ENCODE measurements at places on chromosomes 11 and 22.
A peak's percentile ranks its signal among the peaks of the same experiment; 100 is the strongest.

GRCh38 chr11:92740276-92740675, 229.2 kb upstream of the MTNR1B start:
- DNase-seq, result no peak

DNA sequence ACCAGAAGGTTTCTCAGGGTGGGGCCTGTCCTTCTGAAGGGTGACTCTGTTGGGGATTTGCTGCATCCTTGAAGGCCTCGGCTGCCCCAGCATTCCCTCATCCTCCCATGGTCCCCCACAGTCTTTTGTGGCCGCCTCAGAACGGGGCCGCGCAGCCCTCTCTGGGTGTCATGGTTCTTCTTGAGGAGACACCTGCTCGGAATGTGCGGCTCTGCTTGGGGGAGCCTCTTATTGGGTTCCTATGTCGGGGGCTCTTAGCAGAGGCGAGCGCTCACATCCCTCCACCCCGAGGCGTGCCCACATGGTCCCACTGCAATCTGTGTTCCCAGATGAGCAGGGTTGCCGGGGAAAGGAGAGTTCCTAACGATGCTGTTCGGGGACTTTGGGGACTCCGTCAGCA, 1008.4 kb downstream of the BRD1 start:
- no peak for DNase-seq

- no peak for DNase-seq
These were observed 741.1 kb upstream of the LUZP2 start for GRCh38 chr11:23755769-23756168.

GRCh38 chr11:29161191-29161590, 855.6 kb downstream of the KCNA4 start:
- peak; percentile 48 for DNase-seq

DNA sequence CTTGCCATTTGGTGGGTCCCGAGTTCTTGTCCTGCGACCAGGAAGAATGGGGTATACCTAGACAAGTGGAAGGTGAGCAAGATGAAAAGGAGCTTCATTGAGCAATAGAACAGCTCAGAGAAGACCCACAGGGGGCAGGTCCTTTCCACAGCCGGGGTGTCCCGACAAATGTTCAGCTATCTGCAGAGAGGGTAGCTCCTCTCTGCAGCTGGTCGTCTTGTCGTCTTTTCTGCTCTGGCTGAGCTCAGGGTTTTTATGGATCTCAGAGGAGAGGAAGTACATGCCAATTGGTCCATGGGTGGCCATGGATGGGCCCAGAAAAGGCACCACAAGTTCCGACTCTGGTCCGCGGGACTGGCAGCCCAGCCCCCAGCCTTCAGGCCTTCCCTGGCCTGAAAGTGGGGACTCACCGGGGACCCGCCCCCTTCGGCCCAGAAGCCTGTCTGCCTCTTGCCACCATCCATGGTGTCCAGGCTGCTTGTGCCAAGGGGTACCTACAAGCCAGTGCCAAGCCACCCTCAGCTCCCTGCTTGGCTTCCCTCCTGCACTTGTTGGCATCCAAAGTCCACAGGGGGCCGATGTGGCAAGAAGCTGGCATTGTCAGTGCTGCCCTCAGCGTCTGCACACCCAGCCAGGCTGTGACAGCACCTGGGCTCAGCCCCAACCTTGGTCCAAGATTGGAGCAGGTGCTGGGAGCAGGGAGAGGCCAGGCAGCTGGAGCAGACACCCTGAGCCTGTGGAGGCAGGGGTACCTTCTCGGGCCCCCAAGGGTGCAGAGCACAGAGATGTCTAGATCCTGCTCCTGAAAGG, 438.9 kb downstream of the TBC1D22A start:
- no peak for DNase-seq

DNA sequence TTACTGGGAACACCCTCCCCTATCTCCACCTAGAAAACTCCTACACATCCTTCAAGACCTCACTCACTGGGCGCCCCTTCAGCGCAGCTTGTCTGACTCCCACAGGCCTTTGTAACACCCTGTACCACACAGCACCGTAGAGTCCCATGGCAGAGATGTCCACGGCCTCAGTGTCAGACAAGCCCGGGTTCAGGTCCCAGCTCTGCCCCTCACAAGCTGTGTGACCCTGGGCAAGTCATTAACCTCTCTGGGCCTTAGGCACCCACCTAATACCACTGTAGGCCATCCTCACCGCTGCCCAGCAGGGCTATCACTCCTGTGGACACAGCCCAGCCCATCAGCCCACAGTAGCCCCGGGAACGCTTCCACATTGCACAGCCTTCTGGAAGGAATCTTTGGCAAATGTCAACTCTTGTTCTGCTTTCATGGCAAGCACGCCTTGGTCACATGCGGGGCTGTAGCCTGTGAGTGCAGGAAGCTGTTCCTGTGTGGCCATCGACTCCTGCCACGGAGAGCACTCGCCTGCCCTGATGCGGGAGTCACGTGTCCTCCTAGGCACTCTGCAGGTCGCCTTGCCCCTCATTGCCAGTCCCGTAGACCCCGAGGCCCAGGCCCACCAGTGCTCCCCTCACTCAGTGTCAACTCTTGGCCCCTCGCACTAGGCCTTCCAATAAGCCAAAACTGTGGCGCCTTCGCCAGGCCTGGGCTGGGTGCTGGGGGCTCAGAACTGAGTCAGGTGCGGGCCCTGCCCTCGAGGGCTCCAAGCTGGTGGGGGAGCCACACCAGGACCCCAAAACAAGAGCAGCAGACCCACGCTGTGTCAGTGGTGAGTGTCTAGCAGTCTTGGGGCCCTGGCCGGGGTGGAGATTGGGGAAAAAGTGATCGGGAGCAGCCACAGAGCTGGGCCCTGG, 32.9 kb upstream of the RFPL3 start:
- no peak for DNase-seq

DNA sequence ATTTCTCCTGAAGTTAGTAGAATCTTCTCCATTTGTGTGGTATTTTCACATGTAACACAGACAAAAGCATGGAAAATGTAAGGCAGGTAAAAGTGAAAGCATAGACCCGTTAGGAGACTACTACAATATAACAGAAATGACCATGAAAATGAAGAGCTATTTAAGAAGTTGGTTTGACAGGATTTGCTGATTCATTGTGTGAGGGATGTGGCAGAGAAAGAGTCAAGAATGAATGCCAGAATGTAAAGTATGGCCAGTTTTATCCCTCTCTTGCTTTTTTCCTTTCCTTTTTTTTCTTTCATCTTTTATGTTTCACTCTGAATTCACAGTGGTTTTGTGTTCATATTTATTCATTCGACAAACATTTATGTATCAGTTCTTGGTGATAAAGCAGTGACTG, 115.9 kb downstream of the ARFGAP2 start:
- DNase-seq, result peak; percentile 23

GRCh38 chr11:62896049-62896448, 15.4 kb downstream of the SLC3A2 start:
- DNase-seq, result no peak

DNA sequence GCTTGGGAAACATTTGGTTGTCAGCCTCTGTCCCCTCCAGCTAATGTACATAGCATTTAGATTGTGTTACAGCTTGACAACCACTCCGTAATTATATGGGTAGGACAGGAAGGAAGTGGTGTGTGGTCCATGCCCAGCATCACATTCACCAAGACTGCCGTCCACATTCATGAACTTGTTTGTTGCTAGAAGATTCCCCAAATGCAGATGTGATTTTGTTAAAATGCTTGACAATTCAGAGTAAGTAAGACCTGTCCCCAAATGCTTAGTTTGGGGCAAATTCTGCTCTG, 1482.7 kb downstream of the TBC1D22A start:
- no peak for DNase-seq

- no peak for DNase-seq
These were observed 301.0 kb downstream of the MIAT start for GRCh38 chr22:26958378-26958777.

- DNase-seq, result peak; percentile 77
These were observed 22.8 kb downstream of the OSBP2 start for GRCh38 chr22:30717331-30717921.

DNA sequence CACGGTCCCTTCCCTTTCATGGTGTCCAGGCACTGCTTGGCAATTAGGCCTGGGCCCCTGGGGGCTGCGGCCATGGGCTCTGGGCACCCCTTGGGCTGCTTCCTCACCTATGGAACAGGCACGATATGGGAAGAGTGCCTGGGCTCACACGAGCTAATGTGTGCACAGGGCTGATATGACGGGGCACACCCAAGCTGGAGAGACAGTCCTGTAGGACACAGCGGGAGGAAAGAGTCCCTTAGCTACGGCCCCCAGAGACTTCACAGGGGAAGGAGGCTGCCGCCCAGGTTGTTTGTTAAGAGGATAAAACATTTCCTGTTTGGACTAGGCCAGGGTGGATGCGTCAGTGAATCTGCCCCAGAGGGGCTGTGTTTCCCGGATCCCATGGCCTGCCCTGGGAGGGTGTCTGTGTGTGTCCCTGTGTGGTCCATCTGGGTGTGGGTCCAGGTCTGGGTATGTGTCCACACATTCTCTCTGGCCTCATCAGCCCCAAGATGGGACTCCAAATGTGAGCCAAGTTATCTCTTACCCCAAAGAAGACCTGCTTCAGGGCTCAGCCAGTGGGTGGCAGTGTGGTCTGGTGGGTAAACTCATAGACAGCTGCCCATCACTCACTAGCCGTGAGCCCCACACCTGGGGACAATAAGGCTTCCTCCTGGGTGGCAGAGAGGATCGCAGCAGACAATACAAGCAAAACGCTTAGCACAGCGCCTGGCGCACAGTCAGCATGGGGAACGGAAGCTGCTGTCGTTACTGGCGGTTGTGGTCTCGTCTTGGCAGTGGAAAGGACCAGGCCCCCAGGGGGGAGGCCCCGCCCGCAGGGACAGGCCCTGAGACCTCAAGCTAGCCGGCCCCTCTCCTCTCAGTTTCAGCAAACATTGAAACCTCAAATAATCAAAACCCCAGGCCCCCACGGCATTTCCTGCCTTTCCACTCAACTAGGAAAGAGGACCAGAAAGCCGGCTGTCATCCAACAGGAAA, 3.2 kb upstream of the EMID1 start:
- peak; percentile 91 for DNase-seq

GRCh38 chr11:34303028-34303570, 54.7 kb downstream of the ABTB2 start:
- no peak for DNase-seq

GRCh38 chr22:44166498-44167276, 14.0 kb upstream of the PARVG start:
- DNase-seq, result no peak
